H4 (cell line): ENCODE measurements at places on chromosomes 3 and 15. TPM values are rescaled to one million over a fixed set of nuclear protein-coding genes. Genes with fewer than 3 reads are reported as not detected.
A peak's percentile ranks its signal among the peaks of the same experiment; 100 is the strongest.

DNA sequence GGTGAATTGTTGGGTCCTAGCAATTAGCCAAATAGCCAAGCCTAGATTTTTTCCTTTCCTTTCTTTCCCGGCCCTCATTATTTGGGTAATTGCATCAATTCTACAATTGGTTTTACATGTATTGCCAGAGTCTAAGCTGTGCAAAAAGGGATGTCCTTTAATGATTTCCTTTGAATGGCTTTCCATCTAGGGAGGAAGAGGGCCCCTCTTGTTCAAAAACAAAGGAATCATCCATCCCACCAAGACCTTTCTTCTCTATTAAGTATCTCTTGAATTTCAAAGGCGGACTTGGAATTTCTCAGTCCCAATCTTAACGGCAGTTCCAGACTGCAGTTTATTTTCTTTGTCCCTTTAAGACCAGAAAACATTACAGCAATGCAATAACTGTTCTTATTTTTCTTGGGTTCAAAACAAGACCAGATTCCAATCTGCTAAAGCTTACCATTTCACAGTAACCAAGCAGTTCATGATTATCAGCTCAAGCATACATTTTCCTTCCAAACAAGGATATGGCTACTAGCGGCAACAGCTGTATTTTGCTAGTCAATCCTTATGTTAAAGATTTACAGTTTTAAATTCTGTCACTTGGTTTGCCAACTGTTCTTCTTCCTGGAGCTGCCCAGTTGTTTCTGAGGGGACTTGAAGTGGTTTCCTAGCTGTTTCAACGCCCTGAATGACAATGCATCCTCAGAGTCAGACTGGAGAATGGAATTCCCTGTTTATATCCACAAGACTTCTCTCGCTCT, 91.4 kb upstream of the LRIG1 start:
- DNase-seq = no peak

- no peak for DNase-seq
Observed at GRCh38 chr3:57144952-57145351, 20.2 kb downstream of the IL17RD start.

- DNase-seq = peak; percentile 33
Observed at GRCh38 chr3:195441992-195442572, 738 bp downstream of the ACAP2 start.

- DNase-seq = peak; percentile 71
Observed at GRCh38 chr3:179898024-179898423, 138.7 kb downstream of the PEX5L start.

DNA sequence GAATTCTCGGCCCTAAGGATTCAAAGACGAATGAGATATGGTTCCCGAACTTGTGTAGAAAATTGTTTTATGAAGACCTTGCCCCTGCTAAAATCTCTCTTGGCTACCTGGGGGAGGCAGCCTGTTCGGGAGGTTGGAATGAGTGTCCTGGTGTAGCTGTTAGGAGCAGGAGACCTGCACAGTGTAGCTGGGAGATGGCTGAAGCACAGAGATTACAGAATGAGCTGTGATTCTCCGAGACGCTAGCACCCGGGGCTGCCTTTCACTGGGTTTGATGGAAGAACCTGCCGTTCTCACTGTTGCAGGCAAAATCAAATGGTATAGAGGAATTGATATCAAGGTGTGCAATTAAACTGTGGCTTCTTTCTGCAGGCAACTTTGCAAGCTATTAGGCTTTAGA, 68.0 kb downstream of the TRAK1 start:
- no peak for DNase-seq

DNA sequence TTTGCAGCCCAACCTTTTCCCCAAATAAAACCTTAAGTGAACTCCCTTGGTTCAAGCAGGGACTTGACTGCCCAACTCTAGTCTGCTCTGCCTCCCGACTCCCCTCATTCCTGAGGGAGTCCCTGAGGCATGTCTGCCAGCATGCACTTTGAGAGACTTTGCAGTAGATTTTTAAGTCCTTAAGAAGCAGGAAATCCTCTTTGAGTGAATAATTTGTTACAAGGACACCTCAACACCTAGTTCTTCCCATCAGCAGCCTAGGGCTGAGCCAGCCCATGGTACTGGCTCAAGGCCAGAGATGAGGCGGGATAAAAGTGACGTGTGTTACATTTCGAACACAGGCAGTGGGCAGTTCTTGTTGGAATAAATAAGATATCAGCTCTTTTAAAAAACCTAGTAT, 204.3 kb upstream of the SLC2A2 start:
- DNase-seq = no peak

GRCh38 chr15:73751511-73751898, 1.6 kb downstream of the INSYN1 start:
- no peak for DNase-seq

- DNase-seq = no peak
Observed at GRCh38 chr3:187739094-187739560, 6.1 kb downstream of the BCL6 start.

DNA sequence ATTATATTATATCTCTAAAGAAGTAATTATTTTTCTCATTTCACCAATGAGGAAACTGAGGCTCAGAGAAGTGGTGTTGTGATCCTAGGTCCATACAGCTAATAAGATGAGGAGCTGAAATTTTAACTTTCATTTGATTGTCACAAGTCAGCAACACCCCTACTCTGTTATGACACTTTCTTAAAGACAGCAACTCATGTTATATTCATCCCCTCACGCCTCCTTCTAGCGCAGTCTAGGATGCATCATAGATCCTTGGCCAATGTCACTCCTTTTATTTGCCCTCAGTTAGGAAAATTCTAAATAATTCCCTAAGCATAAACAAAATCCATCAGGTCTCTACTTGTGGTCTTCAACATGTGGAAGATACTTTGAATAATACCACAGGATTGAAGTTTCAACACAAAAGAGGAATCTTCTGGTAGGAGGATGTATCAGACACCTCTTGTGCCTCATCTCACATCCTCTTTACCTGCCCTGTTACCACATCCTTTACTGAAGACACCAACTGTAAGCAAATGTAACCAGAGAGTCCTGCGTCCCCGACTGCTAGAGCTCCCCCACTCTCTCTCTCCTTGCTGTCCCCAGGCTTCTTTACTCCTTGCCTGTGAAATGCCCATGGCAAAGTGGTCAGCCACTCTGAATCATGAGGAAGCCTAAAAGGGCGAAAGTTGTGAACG, 53.7 kb downstream of the TRIM42 start:
- DNase-seq = no peak

DNA sequence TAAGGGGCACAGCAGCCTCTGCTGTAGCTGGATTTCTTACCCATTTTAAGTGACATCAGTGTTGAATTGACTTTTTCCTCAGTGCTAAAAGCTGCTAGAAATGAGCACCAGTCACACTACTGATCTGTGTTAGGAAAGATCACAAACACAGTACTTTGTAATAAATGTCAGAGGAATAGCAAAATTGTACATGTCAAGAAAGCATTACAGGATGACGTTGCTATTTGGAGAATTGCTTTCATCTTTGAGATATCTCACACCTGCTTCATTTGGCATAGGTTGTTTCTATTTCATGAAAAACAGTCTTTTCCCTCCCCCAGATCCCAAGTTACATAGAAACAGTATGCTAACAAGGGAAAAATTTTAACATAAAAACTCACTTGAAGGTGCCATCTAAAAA, 77.8 kb downstream of the SLC25A26 start:
- no peak for DNase-seq

DNA sequence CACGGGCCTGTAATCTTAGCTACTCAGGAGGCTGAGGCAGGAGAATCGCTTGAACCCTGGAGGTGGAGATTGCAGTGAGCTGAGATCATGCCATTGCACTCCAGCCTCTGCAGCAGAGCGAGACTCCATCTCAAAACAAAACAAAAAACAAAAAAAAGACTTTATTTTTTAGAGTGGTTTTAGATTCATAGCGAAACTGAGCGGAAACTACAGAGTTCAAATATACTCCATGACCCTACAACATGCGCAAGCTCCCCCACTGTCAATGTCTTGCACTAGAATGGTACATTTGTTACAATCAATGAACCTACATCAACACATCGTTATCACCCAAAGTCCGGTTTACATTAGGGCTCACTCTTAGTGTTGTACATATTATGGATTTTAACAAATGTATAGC, 2.2 kb upstream of the CRTAP start:
- DNase-seq = no peak

DNA sequence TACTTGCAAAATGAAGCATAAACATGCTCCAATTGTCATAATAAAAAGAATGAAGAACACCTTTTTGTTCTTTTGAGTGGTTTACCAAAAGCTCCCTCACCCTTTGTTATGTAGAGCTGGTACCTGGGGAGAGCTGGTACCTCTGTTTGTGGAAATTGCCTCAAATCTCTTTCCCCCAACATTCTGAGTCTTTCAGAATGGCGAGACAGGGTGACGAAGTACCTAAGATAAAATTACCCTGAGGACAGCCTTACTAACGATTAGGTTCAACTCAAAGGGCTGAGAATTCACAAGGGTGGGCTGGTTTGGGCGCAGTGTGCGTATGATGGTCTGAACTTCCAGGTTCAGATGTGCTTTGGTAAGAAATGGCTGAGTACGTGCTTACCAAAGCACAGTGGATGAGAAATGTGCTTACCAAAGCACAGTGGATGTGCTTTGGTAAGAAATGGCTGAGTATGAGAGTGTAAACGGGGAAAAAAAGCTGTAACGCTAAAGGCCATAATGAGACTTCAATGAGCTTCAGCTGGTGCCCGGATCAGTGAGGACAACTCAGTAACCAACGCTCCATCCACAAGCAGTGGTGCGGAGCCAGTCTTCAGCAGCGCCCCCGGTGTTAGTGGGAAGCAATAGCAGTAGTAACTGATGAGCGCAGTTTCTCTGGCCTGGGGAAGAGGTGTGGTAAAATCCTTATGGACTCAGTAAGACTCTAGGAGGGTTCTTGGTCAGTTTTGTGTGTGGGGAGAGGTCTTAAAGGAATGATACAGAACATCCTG, 72.3 kb upstream of the LRIG1 start:
- no peak for DNase-seq

DNA sequence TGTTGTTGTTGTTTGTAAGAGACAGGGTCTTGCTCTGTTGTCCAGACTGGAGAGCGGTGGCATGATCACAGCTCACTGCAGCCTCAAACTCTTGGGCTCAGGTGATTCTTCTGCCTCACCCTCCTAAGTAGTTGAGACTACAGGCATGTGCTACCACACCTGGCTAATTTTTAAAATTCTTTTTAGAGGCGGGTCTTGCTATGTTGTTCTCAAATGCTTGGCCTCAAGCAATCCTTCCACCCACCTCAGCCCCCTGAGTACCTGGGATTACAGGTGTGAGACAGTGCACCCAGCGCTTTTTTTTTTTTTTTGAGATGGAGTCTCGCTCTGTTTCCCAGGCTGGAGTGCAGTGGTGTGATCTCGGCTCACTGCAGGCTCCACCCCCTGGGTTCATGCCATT, 46.7 kb downstream of the TMOD3 start:
- DNase-seq = no peak

DNA sequence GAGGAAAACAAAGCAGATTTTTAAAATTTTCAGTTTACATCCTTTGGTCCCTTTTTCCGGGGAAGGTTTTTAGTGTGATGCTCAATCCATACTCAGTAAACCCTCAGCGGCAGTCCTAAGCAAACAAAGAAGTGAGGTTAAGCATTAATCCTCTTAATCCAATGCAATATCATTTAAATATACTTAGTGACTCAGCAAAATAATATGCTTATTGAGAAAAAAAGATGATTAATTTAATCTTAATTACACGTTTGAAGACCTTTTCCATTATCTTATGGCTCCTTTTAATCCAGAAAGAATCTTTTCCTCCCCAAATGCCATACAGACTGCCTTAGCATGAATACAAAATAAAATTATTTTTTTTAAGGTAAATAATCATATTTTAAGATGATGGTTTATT, at the start of gene GABRR3:
TSS of gene GABRR3 (minus strand) at position 108 of the 400 bp plus-strand sequence. CDS start 328 bp downstream, outside the sequence.
- DNase-seq = no peak

DNA sequence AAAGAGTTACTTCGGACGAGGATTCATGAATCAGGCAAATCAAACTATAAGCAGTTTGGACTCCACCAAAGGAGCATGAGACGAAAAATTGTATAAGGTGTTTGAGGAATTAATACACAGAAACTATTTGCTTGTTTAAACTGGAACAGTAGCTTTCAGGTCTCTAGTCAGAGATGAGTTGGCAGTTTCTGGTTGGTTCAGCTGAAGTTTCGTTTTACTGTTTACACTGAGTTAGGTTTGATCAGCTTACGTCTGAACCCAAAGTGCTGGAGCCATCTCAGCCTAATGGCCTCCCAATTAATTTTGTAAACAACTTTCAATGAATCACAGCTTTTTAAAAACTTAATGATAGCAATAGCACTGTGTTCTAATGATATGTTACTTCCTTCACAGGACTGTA, 703.7 kb downstream of the NLGN1 start:
- DNase-seq = peak; percentile 93

GRCh38 chr3:196754091-196754981, 14.7 kb downstream of the PAK2 start:
- no peak for DNase-seq

DNA sequence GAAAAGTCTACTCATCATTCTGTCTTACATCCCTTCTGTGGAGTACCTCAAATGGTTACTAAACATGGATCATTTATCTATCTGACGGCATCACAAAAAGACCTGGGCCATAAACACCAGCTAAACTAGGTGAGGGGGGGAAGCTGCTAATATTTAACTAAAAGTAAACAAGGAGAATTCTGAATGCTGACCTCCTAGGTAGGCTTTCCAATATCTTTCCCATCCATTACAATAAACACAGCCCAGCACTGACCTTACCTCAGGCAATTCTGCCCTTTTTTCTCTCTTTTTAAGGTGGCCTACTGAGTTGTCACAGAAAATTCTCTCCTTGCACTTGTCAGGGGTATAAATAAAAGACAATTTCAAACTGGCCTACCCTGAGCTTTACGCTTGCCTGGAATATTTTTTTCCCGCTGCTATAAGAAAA, 33.1 kb downstream of the USF3 start:
- DNase-seq = no peak

GRCh38 chr3:21672303-21672702, 78.7 kb downstream of the ZNF385D start:
- DNase-seq = peak; percentile 30

GRCh38 chr3:118618247-118619040, 416.2 kb downstream of the IGSF11 start:
- no peak for DNase-seq

DNA sequence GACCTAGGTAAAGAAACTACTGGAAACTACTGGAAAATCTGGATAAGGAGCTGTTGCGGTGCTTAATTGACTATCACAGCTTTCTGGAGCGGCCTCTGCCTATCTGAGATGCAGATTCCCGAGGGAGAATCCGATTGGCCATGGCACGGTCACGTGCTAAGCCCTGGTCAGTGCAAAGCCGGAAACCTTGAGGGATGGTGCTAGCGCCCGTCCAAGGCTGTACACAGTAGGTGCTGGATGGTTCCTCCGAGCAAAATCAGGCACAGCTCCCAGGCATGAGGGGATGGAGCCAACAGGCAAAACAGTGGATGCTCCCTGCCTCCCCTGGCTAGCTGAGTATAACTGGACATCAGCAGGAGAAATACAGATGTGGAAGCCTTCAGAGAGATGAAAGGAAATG, 238.7 kb upstream of the HES1 start:
- DNase-seq = no peak

Gene KLHL40
- total RNA-seq = not detected in 2 replicates

Gene ANKUB1
- total RNA-seq = not detected in 2 replicates

Gene FAM81A
- total RNA-seq = 3.9 and 5.6 TPM in 2 replicates

Gene AMOTL2
- total RNA-seq = 21.5 and 23.0 TPM in 2 replicates

Gene SGO1
- total RNA-seq = 12.3 and 16.8 TPM in 2 replicates

Gene COL7A1
- 6.8 and 7.0 TPM in 2 replicates for total RNA-seq

Gene TLR9
- total RNA-seq = not detected in 2 replicates

Gene STXBP5L
- 1.6 and 9.8 TPM in 2 replicates for total RNA-seq

Gene TMC3
- total RNA-seq = not detected in 2 replicates

Gene PIF1
- total RNA-seq = 5.4 and 15.5 TPM in 2 replicates

Gene SH3GL3
- 0.99 and 2.0 TPM in 2 replicates for total RNA-seq
